ENCODE measurements at places on chromosomes 3 and 15.

GRCh38 chr15:89566621-89567294, 8.5 kb upstream of the TICRR start:
- no peak for DNase-seq

DNA sequence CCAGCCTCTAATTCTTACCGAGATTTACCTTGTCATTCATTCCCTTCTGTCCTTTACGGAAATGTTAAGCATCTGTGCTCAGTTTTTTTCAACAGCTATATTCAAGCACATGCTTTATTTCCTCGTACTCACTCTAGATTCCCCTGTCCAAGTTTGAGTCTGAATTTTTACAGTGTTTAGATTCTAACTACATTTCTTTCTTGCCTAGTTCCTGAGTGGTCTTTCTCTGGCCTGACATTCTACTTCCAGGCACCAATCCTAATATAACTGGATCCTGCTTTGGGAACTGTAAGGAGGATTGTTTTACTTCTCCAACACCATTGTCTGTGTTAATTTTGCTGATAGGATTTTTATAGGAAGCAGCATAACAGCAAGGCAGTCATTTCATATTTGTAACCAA, 222.4 kb downstream of the RBMS3 start:
- DNase-seq = no peak

GRCh38 chr3:51176923-51177322, 208.2 kb upstream of the MANF start:
- no peak for DNase-seq

DNA sequence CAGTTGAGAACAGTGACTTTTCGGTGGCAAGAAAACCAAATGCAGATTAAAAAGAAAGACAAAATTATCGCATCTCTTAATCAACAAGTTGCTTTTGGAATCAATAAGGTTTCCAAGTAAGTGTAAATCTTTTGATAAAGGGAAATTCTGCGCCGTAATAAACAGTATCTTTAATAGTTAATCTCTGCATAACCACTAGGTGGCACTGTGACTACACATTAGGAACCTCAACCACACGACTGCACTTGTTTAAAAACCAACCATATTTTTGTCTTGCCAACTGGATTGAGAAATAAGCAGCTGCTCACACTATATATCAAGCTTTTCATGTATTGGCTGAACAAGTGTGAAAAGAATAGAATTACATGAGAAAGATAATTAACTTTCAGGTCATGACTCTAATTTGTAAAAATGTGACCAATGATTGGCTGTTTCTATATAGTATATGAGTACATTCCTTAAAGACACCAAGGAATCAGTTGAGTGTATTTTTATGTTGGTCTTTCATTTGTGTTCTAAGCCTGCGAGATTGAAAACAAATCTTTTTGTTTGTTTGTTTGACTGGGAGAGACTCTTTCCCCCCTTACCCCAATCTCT, 72.7 kb downstream of the DZIP3 start:
- peak; percentile 51 for DNase-seq

- no peak for DNase-seq
Measured at GRCh38 chr15:74646480-74646879, 30.8 kb downstream of the CLK3 start.

DNA sequence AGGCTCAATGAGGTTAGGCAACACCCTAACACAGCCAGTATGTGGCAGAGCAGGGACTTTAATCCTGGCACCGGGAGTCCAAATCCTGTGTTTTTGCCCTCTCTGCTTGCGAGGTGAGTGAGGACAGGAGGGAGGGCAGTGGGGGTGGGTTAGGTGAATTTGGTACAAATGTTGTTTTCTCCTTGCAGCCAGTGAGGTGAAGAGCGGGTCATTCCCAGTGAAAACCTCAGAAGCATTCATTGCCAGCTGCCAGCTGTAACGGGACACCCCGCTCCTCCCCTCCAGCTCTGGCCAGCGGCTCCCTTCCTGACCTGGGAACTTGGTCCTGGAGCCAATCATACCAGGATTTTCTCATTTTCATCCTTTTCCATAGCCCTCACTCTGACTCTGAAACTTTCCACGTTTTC, 45.7 kb upstream of the RAB6B start:
- DNase-seq = no peak

DNA sequence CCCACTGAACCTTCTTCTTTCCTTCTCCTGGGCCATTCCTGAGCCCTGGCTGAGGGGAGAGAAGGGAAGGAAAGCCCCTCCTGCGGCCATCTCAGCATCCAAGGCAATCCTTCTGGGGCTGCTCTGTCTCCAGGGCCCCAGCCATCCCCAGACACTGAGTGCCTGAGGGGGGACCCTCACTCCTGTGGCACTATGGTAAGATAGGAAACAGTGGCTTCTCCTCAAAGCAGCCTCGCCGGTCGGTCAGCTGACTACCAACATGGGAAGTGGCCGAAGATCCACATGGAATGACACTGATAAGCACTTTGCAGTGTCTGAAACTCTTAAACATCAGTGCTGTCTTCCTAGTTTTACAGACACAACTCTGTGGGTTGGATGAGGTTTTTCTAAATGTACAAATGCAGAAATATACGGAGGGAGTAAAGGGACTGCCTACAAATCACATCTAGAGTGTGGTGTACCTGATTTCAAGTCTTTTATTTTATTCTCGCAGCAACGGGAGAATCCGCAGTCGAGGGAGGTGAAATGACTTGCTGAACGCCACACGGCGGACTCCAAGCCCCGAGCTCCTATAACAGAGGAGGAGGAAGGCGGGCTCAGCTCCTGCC, 973 bp upstream of the ITPKA start:
- no peak for DNase-seq

GRCh38 chr3:119206611-119207511, 33.5 kb downstream of the UPK1B start:
- no peak for DNase-seq

GRCh38 chr15:68352401-68353062, 75.0 kb downstream of the FEM1B start:
- DNase-seq = no peak

DNA sequence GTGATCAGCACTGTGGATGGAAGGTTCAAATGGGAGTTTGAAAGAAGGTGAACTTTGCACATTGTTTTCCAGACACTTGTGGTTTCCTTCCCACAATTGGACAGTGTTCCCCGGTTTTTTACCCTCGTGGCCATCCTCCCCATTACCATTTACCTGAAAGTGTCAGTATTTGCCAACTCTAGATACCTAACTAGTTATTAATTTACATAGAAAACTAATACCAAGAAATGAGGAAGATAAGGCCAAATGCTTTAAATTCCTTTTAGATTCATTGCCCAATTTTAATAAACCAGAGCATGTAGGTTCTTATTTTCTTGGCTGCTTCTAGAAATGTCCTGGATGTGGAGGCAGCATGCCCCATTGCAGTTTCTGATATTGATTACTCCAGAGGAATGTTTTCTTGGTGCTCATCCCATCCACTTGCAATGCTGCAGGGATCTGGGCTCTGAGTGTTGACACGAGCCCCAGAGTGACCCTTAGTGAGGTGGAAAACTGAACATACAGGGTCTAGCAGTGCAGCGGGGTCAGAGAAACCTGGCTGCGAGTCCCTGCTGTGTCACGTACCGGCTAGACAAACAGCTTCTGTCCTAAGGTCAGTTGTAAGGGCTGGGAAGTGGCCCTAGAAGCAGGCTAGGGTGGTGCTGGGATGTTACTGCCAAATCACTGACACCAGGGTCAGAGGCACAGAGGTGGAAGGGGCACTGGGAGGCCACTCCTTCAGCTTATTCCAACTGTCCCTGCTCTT, 23.5 kb downstream of the LSM3 start:
- DNase-seq = no peak

DNA sequence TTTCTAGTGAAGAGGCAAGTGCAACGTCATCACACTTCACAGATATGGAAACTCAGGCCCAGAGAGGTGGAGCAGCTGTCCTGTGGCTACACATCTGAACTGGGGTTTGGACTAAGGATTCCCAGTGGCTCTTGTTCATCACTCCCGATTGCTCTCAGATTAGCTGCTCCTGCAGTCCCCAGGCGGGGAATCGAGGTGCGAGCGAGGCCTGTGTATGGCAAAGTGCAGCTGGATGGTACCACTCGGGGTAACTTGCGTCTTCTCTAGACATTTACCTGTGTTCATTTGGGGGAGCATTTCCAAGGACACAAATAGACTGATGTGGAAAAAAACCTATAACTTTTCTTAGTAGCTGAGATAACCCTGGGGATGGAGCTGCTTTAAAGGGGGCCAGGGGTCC, 45.9 kb upstream of the TRPM1 start:
- DNase-seq = no peak

DNA sequence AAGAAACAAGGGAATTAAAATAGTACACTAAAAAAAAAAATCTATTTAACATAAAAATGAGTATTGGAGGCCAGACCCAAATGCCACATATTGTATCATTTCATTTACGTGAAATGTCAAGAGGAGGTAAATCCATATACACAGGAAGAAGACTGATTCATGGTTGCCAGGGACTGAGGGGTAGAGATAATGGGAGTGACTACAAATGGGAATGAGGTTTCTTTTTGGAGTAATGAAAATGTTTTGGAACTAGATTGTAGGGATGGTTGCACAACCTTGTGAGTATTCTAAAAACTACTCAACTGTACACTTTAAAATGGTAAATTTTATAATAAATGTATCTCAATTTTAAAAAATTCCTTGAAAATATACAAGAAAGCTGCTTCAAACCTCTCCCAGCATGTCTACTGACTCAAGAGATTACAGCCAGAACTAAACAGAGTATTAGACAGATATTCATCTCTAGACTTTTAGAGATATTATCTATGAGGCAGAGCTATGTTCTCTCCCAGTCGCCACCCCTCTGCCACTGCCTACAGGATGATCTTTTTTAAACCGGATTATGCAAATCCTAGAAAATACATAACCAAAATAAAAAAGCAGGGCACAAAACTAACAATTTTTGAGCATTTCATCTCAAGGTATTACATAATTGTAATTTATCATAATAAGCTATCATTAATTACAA, 6.2 kb downstream of the HLTF start:
- DNase-seq = no peak

DNA sequence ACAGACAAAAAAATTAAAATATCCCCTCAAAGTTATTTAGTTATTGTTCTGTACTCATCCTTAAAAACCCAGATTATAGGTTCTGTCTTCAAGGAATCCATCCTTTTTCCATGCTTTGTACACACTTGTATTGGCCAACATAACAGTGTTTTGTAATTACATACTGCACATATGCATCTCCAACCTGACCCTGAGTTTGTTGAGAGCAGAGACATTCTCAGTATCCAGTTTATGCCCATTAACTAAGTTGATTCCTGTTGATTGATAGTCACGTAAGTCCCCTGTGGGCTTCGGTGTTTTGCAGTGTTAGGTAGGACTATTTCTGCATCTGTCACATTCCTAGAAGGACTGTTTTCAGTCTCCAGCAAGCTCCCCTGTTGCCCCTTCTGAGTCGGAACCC, 33.6 kb downstream of the MOBP start:
- DNase-seq = no peak

- DNase-seq = no peak
Measured at GRCh38 chr3:98962189-98962930, 60.9 kb upstream of the DCBLD2 start.

DNA sequence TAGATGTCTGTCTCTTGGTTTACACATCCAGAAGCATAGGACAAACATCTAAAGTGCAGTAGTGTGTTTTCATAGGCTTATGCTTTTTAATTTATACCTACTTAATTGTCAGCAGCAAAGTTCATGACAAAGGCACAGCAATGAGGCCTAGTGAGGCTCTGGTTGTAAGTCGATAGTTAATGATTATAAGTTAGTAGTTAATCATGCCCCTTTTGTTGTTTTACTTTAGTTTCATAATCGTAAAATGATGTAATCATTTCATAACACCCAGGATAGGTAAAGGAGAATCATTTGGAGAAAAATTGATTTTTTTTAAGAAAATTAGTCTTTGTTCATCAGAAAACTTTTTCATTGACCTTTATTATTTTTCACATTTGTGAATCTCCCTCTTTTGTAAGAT, 351.9 kb downstream of the LSAMP start:
- DNase-seq = no peak

GRCh38 chr15:47299846-47300434, 417.4 kb upstream of the SEMA6D start:
- DNase-seq = no peak

DNA sequence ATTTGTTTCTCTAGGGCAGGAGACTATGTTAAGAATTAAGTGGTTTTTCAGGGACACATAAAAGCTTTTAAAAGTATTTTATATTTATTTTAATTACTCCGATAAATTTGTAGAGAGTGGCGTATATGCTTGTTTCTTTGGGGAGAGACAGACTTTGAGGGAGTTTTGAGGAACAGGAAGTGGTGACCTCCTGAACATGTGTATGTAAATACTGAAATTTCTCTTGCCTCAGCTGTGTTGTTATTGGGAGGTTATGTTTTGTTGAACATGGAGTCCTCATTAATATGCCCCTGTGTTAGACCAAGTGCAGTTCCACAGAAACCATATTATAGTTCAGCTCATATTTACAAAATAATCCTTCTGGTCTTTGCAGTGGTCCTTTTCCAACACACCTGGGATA, 41.8 kb upstream of the UTS2B start:
- DNase-seq = no peak

DNA sequence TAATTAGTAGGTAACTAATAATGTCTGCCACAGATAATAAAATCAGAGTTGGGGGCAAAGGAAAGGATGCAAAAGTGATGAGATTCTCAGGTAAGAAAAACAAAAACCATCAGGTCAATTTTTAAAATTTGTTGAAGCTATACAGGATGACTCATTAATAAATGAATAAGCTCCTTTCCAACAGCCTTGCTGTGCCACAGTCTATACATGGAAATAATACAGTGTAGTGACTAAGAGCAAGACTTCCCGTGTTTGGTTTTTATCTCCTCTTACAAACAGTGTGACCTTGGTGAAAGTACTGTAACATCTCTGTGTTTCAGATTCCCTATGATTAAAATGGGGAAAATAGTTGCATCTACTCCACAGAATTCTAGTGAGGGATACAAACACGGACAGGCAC, 331.6 kb downstream of the PYDC2 start:
- DNase-seq = no peak

GRCh38 chr3:157127831-157128767, 31.8 kb downstream of the CCNL1 start:
- DNase-seq = peak; percentile 18

DNA sequence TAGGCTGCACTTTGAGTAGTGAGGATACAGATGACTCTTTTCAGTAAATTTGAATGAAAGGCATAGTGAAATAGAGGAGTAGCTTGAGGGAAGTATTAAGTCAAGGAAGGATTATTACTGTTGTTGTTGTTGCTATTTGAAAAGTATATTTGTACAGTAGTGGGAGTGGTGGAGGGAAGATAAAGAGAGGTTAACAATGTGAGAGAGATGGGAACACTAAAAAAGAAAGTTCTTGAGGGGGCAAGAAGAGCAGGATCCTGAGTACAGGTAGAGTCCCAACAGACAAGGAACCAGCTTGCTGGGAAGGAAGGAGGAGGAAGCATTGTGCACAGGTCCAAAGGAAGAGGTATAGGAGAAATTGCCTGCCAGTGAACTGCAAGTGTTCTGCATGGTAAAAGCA, 75.6 kb upstream of the GOLGA8B start:
- no peak for DNase-seq
